IMR-90 (cell line): ENCODE measurements at places on chromosomes 2 and 18. TPM values are rescaled to one million over a fixed set of nuclear protein-coding genes. Genes with fewer than 3 reads are reported as not detected.

CREB1 gene
- 71.9 and 94.5 TPM in 2 replicates for total RNA-seq

- no peak for DNase-seq
These were observed 9.2 kb upstream of the CDKL4 start for GRCh38 chr2:39252888-39253518.

GRCh38 chr2:86193901-86194567, 1.2 kb downstream of the IMMT start:
- DNase-seq = no peak

- DNase-seq = no peak
These were observed 448.4 kb downstream of the SLC4A3 start for GRCh38 chr2:220075835-220076234.

DNA sequence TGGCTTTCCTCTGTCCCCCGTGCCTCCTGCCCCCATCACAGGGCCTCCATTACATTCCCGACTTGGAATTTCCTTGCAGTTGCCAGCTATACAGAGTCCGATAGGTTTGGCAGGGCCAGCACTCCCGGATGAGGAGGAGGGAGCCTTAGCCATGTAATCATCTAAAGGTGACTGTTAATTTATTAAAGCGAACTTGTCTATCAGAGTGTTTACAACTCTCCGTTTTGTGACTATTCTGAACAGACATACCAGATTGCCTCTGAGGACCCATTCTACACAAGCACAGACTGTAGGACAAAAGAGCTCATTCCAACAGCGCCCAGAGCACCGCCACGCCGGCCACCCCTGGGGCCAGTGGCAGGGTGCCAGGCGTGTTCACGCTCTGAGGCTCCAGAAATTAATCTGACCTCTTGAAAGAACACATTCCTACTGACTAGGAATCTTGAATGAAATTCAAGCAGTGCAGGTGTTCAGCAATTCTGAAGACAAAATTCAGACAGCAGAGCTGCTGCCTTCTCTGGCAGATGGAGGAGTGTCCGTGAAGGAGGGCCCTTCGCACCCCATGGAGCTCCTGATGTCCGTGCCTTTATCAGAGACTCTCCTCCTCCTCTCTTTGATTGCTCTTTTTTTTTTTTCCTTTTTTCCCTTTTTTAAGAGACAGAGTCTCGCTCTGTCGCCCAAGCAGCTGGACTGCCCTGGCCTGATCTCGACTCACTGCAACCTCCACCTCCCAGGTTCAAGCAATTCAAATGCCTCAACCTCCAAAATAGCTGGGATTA, 58.1 kb upstream of the RALBP1 start:
- peak; percentile 56 for DNase-seq

DNA sequence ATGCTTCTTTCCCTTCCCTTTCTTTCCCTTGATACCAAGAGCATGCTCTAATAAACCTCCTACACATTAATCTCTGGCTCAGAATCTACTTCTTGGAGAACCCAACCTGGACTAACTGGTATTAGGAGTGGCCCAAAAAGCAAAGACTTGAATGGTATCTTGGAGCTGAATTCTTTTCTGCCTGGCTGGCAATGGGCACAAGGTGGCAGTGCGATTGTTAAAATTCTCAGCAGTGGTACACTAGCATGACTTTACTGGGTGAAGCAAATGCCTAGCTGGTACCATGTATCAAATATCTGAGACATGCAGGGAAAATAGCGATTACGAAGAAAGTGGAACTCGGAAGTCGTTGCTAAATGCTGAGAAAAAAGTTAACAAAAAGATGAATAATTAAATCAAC, 376.1 kb downstream of the XIRP2 start:
- DNase-seq = no peak
